Brain microvascular endothelial cell (primary cell): ENCODE measurements at places on chromosomes 16 and 17.

DNA sequence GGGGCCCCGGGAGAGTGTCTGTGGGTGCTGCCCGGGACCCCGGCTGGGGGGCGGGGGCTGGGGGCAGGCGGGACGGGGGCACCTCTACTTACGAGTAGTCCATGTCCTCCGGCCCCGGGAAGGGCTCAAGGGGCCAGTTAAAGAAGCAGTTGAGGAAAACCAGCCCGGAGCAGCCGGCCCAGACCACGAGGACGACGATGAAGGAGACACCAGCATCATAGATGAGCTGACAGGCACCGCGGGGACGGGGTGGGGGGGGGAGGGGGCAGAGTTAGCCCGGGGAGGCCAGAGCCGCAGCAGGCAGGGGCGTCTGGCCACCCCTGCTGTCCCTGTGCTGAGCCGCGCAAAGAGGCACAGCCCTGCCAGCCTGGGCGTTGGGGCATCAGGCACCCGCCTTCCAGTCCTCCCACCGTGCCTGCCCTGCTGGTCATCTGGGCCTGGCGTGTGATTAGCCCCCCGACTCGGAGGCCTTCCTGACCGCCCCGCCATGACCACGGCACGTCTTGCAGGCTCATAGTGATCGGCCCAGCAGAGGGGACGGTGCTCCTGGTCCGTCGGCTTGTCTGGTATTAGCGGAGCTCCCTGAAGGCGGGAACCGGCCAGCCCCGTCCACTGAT, 29.0 kb upstream of the PITPNA start:
- DNase-seq: no peak

DNA sequence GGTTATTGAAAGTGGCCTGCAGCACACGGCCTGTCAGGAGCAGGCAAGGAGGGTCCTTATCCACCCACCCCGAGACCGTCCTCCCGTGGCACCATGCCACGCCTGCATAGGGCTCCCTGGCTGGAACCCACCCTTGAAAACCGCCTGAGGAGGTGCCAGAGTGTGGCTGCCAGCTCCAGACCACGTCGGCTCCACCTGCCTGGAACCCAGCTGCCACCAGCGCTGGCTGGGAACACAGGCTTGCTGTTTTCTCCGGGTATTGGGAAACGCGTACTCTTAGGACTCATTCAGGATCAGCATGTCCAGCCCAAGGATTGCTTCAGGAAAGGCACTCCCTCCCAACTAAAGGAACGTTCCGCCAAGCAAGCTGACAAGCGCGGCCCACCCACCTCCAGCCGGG, 6.7 kb downstream of the ARL16 start:
- DNase-seq: no peak

- DNase-seq: no peak
Observed at GRCh38 chr16:78915811-78916345, 684.7 kb downstream of the MAF start.

- peak; percentile 71 for DNase-seq
Observed at GRCh38 chr17:33469911-33470310, 176.8 kb upstream of the ASIC2 start.

- no peak for DNase-seq
Observed at GRCh38 chr17:79360196-79360595, 250.7 kb downstream of the RBFOX3 start.

GRCh38 chr17:41653421-41653820, 29.0 kb upstream of the KRT17 start:
- no peak for DNase-seq

- no peak for DNase-seq
Observed at GRCh38 chr17:48752399-48753288, 24.1 kb upstream of the HOXB13 start.

GRCh38 chr17:33667052-33667509, 374.0 kb upstream of the ASIC2 start:
- DNase-seq: no peak

GRCh38 chr17:27378482-27379175, 77.6 kb upstream of the KSR1 start:
- no peak for DNase-seq

DNA sequence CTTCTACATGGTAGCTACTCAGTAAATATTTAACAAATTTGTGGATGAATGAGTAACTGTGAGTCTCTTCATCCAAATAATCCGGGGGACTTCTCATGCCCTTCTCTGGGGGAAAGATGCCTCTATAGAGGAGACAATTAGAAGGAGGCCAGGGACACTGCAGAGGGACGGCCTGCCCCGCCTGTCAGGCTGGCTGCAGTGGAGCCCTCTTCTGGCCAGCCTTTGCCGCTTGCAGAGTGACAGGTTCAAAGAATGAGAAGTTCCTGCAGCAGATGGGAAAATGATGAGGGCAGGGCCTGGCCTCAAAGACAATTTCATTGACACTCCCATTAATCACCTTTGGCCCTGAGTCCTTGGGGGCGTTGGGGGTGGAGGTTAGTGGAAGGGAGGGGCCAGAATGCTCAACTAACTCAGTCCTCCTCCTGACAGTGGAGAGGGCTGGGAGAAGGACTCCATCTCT, 339.0 kb downstream of the MAF start:
- no peak for DNase-seq

DNA sequence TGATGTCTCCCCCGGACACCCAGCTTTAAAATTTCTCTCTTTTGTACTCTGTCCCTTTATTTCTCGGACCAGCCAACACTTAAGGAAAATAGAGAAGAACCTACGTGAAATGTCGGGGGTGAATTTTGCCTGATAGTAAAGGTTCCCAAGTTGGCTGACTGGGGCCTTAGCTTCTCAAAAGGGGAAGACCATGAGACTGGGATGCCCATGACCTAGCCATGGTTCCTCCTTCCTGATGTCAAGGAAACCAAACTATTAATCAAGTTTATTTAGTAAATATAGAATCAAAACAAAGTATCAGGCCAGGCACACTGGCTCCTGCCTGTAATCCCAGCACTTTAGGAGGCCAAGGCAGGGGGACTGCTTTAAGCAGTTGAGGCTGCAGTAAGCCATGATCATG, 2.4 kb upstream of the EIF1 start:
- no peak for DNase-seq

- peak; percentile 29 for DNase-seq
Observed at GRCh38 chr16:72355561-72355960, 183.6 kb upstream of the PMFBP1 start.

- no peak for DNase-seq
Observed at GRCh38 chr16:84194018-84194417, 3.1 kb downstream of the ADAD2 start.

GRCh38 chr17:841313-841712, 59.2 kb downstream of the MRM3 start:
- DNase-seq: no peak

DNA sequence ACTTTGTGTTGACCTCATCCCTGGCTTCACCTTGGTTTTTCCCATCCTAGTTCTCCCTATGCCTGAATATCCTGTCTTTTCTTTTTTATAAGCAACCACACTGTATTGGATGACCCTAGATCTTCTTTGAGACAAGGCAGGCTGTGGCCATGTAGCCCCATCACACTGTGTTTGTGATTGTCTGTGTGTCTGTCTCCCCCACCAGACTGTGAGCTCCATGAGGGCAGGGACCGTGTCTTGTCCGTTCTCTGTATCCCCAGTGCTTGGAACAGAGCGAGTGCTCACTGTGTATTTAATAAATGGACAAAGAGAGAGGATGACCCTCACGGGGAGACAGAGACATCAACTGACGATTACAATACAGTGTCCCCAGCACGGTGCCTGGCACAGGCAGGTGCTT, 7.1 kb downstream of the SLC25A39 start:
- no peak for DNase-seq

DNA sequence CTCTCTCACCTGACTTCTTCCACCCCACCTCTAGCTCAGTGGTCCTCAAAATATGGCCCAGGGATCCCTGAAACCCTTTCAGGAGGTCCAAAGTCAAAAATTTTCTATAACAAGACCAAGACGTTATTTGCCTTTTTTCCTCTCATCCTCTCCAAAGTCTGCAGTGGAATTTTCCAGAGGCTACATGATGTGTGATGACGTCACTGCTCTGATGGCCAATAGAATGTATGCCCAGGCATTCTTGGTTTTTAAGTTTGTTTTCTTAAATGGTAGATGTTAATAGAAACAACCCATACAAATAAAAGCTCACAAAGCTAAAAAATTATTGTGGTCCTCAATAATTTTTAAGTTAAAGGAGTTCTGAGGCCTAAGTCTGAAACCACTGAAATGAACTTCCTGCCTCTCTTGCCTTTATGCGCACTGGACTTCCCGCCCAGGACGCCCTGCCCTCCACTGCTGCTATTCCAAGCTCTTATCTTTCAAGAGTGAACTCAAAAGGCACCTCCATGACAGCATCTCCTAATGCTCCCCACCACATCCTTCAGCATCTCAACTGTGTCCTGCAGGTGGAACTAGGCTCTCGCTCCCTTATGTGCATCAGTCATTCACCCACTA, 13.5 kb downstream of the UBE2O start:
- no peak for DNase-seq

DNA sequence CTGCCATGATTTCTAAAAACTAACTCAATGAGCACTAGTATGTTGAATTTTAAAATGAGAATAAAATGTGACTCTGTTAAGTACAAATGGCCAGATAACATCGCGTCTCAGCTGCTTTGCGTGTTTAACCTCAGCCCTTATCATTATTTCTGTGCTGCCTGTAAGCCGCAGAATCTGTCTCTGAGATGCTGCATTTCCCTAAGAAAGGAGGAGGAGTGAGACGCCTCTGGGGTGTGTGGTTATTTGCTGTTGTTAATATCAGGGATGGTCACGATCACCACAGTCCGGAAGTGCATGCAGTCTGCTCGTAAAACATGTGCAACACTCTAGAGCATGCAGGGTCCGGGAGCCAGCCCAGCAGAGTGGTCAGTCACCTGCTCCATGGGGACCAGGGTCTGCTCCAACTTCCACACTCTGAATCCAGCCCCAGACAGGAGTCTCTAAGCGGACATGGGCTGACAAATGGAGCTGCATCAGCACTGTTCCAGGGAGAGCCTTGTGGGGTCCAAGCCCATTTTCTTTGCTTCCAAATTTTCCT, 342.5 kb downstream of the MAF start:
- DNase-seq: no peak

DNA sequence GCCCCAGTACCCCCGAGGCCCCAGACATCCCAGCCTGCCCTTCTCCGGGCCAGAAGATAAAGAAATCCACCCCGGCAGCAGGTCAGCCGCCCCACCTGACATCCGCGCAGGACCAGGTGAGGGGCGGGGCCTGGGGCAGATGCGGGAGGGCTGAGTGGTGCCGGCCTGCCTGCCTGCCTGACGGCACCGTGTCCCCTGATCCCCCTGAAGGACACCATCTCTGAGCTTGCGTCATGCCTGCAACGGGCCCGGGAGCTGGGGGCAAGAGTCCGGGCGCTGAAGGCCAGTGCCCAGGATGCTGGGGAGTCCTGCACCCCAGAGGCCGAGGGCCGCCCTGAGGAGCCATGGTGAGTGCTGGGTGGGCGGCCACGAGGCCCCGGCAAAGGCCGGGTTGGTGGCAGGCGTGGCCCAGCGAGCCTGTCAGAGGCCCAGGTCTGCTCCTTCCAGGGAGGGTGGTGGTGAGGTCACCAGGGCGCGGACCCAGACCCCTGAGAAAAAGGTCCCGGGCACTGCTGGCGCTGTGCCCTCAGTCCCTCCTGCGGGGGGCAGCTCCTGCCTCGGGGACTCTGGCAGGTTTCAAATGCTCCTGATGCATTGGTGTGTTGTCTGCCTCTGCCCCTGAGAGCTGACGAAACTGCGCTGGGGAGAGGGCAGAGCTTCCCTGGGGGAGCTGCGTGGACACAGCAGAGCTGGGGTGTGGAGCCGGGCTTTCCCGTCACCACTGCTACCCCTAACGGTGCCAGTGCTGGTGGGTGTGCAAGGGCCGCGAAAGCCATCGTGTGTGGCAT, 1.2 kb downstream of the CDT1 start:
- no peak for DNase-seq

- DNase-seq: peak; percentile 72
Observed at GRCh38 chr17:48961516-48962233, 6.7 kb downstream of the GIP start.

DNA sequence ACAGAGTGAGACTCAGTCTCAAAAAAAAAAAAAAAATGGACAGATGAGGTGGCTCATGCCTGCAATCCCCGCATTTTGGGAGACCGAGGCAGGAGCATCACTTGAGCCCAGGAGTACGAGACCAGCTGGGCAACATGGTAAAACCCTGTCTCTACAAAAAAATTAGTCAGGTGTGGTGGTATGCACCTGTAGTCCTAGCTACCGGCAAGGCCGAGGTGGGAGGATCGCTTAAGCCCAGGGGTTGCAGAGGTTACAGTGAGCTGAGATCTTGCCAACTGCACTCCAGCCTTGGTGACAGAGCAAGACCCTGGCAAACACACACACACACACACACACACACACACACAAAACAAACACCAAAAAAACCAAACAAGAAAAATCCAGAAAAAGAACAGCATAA, 7.7 kb upstream of the ENGASE start:
- DNase-seq: no peak

DNA sequence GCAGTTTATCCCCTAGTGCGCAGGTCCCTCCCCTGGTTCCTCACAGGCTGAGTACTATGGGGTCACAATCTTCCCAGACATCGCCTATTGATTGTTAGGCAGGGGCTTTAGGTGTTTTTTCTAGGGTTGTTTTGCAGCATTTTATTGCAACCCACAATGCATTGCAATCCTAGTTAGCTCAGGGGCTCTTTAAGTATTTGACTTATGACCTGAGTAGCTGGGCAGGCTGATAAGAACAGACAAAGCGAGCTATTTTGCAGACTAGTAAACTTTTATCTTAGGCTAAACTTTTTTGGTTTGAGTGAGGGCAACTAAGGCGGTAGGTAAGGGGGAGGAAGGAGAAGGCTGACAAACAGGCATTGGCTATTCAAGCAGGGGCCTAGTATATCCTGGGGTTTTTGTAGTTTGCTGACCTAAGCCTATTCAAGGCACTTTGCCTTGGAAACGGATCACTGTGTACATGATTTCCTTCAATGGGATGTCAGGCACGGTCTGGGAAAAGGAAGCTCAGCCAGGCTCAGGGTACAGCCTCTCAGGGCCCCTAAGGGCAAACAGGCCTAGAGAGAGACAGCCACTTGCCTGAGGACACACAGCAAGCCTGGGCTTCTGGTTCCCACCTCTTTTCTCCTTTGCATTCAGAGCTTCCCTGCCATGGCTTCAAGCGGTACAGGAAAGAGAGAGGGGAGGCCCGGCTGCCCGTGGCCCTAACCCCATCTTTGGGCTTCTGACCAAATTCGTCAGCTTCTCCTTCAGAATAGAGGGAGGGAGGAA, 6.4 kb downstream of the DRC7 start:
- DNase-seq: no peak

DNA sequence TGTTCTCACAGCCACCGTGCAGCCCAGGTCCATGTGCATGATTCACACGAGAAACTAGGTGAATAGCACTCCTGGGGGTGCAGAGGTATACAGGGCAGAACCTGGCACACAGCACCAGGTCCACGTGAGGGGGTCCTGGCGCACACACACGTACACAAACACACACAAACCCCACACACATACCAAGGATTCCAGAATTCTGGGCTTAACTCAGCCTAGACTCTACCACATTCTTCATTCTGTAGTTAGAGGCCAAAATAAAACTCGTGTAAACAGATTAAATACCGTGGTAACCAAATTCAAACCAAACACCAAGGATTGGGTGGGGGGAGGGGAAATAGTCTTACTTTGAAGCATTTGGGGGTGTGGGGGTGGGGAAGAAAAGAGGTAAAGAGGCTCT, 58.5 kb downstream of the XYLT1 start:
- DNase-seq: no peak
